ENCODE measurements at places on chromosomes 5 and 9.

DNA sequence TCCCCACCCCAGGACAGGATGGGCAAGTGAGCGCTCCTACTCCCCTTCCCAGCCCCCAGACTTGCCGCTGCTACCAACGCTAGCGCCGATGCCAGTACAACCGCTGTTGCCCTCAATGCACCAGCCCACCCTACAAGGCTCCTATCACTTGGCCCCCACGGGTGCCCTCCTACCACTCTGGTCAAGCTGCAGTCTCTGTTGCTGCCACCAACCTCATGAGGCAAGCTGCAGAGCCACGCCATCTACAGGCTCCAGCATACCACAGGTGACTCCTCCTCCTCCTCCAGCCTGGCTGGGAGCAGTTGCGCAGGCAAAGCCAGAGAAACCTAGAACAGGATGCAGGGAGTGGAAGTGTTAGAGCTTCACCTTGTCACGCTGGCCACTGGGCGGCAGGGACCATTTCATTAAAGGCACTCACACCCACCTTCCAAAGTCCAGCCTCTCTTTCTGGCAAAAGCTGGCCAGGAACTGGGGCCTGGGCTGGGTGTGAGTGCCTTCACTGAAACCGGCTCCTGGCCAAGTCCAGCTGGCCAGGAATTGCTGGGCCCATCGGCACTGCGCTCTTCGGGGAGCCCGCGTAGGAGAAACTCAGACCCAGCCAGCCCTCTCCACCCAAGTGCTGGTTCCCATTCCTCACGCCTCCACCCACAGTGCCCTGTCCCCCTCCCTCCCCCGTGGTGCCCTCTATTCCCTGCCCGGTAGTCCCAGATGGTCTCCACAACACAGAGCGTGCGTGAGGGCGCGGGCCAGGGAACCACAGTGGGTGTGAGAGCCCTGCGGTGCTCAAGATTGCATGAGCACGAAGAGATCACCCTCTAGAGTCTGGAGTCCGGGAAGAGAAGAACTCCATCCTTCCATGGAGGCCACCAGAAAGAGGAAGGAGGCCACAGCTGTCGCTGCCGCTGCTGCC lies 1.6 kb upstream of the PCAT7 start:
- DNase-seq = no peak

DNA sequence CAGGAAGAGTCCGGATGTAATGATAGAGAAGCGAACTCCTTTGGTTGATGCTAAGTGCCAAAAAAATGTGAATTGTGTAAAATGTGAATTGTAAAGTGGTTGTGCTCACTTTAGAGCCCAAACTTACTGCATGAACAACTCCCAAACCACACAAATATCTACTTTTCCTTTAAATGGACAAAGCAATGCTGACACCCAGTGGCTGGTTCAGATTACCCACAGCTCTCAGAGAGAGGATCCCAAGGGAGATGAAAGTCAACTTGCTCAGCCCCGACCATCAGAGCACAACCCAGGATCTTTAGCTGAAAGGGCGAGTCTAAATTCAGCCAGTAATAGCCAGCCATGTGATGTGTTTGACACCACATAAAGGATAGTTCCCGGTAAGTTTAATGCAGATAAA lies 133.7 kb downstream of the NMUR2 start:
- no peak for DNase-seq

- DNase-seq = no peak
Observed at GRCh38 chr9:94791435-94791834, 64.9 kb downstream of the AOPEP start.

GRCh38 chr9:14752271-14752670 lies 29.7 kb upstream of the CER1 start:
- no peak for DNase-seq

GRCh38 chr9:136650648-136651047 lies 12.1 kb upstream of the EGFL7 start:
- no peak for DNase-seq

DNA sequence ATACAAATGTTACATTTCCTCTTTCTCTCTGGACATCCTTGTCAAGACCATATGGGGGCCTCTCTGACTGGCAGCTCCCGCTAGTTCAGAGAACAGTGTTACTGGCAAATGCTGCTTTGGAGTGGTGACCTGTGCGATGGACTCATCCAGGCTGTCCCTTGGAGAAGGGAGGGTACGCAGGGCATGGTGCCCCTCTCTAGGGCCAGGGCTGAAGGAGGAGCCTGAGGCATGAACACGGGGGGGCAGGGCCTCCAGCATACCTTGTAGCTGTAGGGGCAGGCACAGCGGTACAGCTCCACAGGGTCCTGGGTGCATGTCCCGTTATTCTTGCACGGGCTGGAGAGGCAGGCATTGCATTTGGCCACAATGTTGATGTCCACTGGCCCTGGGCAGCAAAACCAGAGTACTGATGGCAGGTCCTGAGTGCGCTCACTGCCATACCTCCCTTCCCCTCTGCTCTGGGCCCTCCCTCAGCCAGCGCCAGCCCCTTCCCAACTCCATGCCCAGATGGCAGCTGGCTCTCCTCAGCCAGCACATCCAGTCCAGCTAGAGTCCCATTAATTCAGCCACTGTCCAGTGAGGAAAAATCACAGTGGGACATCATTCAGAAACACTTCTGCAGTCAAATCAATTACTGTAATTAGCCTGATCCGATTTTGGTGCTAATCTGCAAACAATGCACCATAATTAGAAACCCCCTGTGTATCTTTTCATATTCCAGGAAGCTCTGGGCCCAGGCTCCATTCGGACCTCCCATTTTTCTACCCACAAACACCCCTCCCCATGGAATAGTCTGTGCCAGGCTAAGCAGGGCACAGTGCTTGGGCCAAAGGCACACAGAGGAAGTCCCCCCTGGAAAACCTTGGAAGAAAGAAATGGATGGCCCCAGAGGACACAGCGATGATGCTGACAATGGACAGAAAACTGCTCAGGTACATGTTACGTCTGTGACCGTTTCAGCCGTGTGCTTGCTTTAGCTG lies 128.8 kb upstream of the PANK3 start:
- no peak for DNase-seq

DNA sequence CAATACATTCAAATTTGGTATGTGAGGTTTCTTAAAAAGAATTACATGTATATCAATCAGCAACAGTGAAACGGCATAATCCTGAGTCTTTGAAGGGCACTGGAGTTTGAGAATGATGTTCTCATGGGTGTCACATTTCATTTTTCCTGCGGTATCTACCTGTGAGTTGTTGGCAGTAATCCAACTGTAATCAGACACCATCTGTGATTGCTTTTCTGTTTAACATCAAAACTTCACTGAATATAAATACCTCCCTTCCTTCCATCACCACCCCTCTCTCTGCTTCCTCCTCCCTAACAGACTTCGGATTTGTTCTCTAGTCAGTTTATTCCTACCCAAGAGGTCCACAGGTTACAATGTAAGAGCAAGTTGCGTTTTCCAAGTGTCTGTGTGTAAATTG lies 275.2 kb upstream of the PCSK5 start:
- no peak for DNase-seq

DNA sequence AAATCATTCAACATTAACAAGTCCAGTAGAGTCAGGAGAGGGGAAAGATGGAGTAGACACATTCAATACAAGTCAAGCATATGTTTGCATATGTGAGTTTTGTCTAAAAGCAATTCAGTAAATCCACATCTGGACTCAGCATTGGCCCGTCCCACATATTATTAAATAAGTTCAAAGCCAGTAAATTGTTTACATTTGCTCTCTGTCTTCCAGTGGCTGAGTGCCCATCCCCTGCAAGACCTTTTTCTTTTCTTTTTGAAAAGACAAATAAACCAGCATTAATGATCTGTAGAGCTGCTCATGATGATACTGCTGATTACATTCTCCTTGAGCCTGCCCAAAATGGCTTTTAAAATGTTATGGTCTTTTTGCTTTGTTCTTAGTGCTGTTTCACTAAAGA lies 71.1 kb downstream of the TNC start:
- no peak for DNase-seq

DNA sequence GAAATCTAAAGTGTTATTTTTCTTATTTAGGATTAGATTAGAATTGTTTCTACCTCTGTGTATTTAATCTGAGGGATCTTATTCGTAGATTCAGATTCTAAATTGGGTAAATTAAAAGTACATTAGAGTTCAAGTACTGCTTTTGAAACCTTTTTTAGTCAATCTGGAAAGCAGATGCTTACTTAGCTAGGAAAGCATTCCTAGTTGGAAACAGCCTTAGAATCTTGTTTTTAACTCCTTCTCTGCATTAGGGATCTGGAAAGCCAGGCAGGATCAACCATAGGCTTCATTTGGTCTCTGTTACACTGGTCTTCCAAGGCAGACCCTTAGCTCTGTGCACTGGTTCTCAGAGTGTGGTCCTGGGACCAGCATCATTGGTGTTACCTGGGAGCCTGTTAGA lies 247.4 kb downstream of the NR3C1 start:
- no peak for DNase-seq

Measured in stimulated activated CD4-positive, alpha-beta T cell treated with anti-CD3 and anti-CD28 coated beads, Interleukin-15, amount 100 ng/mL, for 1 hour (primary cell).